ENCODE measurements at places on chromosomes 5 and 9. TPM values are rescaled to one million over a fixed set of nuclear protein-coding genes. Genes with fewer than 3 reads are reported as not detected.

- H3K4me1 ChIP-seq, result no peaks in the 10 kb centered on the region
- no peak overlapping the region for H3K27ac ChIP-seq
- H3K36me3 ChIP-seq, result peaks cover 17% of the 10 kb centered on the region
- no peak for DNase-seq
- no peaks in the 10 kb centered on the region for H3K27me3 ChIP-seq
- no peak overlapping the region for H3K4me3 ChIP-seq
These were observed 97.4 kb upstream of the TRIM32 start for GRCh38 chr9:116589392-116590354.

DNA sequence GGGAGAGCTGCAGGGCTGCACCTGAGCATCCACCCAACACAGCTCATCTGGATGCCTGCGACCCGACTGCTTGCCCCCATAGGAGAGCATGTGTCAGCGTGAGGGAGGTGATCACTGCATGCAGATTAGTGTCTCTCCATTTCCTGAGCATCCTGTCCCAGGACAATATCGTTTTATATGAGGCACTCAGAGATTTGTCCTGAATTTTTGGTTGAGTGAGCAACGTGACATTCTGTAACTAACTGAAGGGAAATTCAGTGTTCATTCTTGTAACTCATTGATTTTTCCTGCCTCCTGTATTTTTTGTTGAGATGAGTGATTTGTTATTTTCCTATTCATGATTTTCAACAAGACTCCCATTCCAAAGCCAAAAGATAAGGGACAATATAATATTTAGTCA, 20.7 kb upstream of the ANKRD34B start:
- H3K27me3 ChIP-seq, result peaks cover 9% of the 10 kb centered on the region
- DNase-seq, result no peak
- H3K4me3 ChIP-seq, result no peak overlapping the region
- no peaks in the 10 kb centered on the region for H3K4me1 ChIP-seq
- no peaks in the 10 kb centered on the region for H3K36me3 ChIP-seq

DNA sequence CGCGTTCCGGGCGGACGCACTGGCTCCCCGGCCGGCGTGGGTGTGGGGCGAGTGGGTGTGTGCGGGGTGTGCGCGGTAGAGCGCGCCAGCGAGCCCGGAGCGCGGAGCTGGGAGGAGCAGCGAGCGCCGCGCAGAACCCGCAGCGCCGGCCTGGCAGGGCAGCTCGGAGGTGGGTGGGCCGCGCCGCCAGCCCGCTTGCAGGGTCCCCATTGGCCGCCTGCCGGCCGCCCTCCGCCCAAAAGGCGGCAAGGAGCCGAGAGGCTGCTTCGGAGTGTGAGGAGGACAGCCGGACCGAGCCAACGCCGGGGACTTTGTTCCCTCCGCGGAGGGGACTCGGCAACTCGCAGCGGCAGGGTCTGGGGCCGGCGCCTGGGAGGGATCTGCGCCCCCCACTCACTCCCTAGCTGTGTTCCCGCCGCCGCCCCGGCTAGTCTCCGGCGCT, at the start of gene DAPK1:
TSS of gene DAPK1 (plus strand) at position 264 of the 442 bp plus-strand sequence. CDS start 1,211 bp downstream, outside the sequence.
- peak within 1 kb of the TSS; percentile 56 for H3K4me3 ChIP-seq
- H3K4me1 ChIP-seq, result peaks cover 6% of the 10 kb centered on the region
- DNase-seq, result no peak
- no peaks in the 10 kb centered on the region for H3K36me3 ChIP-seq

- H3K4me1 ChIP-seq, result no peaks in the 10 kb centered on the region
- H3K27ac ChIP-seq, result no peak overlapping the region
- H3K27me3 ChIP-seq, result no peaks in the 10 kb centered on the region
- no peaks in the 10 kb centered on the region for H3K36me3 ChIP-seq
- no peak for DNase-seq
- no peak overlapping the region for H3K4me3 ChIP-seq
These were observed 302.4 kb downstream of the TMEM161B start for GRCh38 chr5:87966213-87966612.

DNA sequence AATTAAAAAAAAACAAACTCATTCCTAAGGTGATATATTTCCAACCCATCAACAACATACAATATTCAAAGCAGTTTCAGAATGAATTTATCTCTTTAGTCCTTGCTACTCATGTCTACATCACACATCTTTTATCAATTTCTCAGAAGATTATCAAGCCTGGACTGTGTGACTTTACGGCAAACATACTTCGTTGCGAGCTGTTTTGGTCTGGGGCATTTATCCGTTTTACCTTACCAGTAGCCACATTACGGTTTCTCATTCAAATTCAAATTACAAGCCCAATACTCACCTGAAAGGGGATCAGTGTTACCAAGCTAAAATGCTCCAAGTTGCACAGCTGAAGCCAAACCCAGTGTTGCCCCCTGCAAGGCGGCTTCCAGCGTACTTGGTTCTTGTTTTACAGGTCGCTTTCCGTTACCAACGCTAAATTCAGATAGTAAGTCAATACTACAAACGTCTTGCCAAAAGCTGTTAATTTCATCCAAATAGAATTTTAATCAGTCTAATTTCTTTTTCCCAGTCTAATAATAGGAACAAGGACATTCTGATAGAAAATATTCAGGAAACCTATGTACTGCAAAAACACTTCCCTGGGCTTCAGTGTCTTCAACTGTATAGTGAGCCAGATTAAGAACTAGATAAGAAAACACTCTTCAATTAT, 1.8 kb downstream of the HNRNPH1 start:
- peak overlapping the region; percentile 96 for H3K4me3 ChIP-seq
- peaks cover 45% of the 10 kb centered on the region for H3K36me3 ChIP-seq
- no peak for DNase-seq
- H3K4me1 ChIP-seq, result peaks cover 58% of the 10 kb centered on the region
- peak overlapping the region; percentile 96 for H3K27ac ChIP-seq
- H3K27me3 ChIP-seq, result no peaks in the 10 kb centered on the region

- peak overlapping the region; percentile 81 for H3K27ac ChIP-seq
- peaks cover 93% of the 10 kb centered on the region for H3K4me1 ChIP-seq
- H3K27me3 ChIP-seq, result no peaks in the 10 kb centered on the region
- DNase-seq, result peak; percentile 88
These were observed 17.2 kb downstream of the TRIM14 start for GRCh38 chr9:98101868-98102273.

DNA sequence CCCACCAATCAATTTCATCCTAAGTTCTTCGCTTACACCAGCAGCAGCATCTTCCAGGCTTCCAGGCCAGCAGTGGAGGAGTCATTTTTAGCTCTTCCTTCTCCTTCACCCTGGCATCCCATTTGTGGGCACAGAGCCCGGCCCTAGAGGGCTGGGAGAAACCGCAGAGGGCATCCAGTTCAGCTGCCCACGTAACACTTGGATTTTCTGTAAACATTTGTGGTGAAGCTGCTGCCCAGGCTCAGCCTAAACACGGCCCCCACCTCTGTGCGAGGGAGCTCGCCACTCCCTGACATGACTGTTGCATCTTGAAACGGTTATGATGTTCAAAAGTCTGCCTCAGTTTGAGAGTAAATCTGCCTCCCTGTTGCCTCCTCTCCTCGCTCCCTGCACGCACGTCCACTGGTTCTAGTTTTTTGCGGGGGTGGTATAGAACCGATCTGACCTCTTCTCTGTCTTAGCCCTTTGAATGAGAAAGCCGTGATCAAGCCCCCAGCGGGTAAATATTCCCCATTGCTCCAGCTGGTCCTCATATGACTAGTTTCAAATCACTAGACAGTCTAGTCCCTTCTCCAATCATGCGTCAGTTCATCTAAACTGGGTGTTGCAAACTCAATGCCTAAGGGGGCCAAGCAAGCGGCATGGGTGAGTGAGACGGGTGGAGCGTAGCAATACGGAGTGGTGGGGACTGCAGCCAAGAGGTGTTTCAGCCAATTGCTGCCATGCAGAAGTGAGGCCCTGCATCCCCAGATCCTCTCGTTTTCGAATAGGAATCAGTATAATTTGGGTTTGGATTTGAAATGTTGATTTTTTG, 34.9 kb upstream of the N4BP3 start:
- H3K4me3 ChIP-seq, result no peak overlapping the region
- peaks cover 6% of the 10 kb centered on the region for H3K4me1 ChIP-seq
- no peak for DNase-seq

DNA sequence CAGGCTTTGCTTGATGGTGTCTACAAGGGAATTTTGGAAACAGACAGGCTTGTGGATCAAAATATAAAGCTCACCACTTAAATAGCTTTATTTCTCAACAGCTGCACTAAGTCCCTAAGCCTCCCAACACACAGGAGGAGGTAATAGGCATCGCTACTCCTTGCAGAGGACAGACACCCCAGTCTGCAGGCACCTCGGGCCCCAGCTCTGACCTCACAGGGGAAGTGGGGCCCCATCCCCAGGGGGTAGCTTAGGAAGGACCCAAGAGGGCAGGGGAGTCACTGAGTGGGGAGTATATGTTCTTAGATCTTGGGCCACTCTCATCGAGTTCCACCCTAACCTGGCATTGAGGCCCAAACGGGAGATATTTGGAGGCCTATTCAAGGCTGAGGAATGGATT, 66.7 kb upstream of the XPA start:
- no peaks in the 10 kb centered on the region for H3K4me1 ChIP-seq
- no peak overlapping the region for H3K4me3 ChIP-seq
- peaks cover 8% of the 10 kb centered on the region for H3K36me3 ChIP-seq
- peaks cover 43% of the 10 kb centered on the region for H3K27me3 ChIP-seq
- H3K27ac ChIP-seq, result no peak overlapping the region

GRCh38 chr5:38871790-38872551, 26.2 kb downstream of the OSMR start:
- H3K36me3 ChIP-seq, result no peaks in the 10 kb centered on the region
- no peak overlapping the region for H3K27ac ChIP-seq
- H3K4me1 ChIP-seq, result no peaks in the 10 kb centered on the region
- peaks cover 20% of the 10 kb centered on the region for H3K27me3 ChIP-seq
- no peak for DNase-seq
- H3K4me3 ChIP-seq, result no peak overlapping the region

- peaks cover 38% of the 10 kb centered on the region for H3K27me3 ChIP-seq
- H3K4me3 ChIP-seq, result no peak overlapping the region
- DNase-seq, result no peak
- H3K4me1 ChIP-seq, result peaks cover 2% of the 10 kb centered on the region
- H3K36me3 ChIP-seq, result no peaks in the 10 kb centered on the region
These were observed 76.7 kb downstream of the FGF1 start for GRCh38 chr5:142609142-142609541.

- no peak overlapping the region for H3K27ac ChIP-seq
- H3K36me3 ChIP-seq, result no peaks in the 10 kb centered on the region
- no peak overlapping the region for H3K4me3 ChIP-seq
- H3K4me1 ChIP-seq, result peaks cover 5% of the 10 kb centered on the region
- no peaks in the 10 kb centered on the region for H3K27me3 ChIP-seq
- no peak for DNase-seq
These were observed 142.9 kb downstream of the AOPEP start for GRCh38 chr9:94869415-94869843.

- DNase-seq, result no peak
- H3K4me1 ChIP-seq, result peaks cover 5% of the 10 kb centered on the region
These were observed 4.3 kb upstream of the SLC22A5 start for GRCh38 chr5:132365213-132365612.

DNA sequence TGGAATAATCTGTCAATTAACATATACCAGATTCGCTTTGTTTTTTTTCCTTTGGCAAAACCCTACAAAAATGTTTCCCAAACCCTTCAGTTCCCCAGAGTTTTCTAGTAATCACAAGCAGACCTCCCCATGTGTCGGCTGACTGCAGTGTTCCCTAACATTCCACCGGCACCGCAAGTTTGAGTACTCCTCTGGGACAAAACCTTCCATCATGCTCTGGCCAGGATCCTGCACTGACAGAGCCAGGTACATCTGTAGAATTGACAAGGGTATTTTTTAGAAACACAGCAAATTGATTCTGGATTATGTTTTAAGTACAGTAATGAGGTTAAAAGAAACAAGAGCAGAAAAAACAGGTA, 174.7 kb downstream of the GAS1 start:
- no peaks in the 10 kb centered on the region for H3K4me1 ChIP-seq
- DNase-seq, result no peak

DNA sequence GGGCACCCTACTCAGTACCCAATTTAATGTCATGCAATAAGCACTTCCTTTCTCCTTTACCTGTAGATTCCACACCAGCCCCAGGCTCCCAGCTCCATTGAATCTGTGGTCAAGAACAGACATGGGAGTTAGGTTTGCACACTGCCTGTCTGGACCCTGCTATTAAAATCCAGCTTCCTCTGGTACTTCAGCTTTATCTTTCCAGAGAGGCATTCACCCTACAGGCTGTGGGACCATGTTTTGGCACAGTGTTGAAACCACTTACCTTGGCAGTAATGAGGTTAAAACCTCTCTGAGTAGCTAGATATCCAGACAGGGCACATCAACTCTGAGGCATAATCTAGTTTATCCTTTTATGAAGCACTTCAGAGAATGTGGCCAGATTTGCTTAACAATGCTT, 191.5 kb upstream of the PCSK5 start:
- H3K27ac ChIP-seq, result no peak overlapping the region
- DNase-seq, result no peak
- H3K27me3 ChIP-seq, result no peaks in the 10 kb centered on the region
- H3K4me1 ChIP-seq, result no peaks in the 10 kb centered on the region

- no peaks in the 10 kb centered on the region for H3K36me3 ChIP-seq
- peaks cover 12% of the 10 kb centered on the region for H3K27me3 ChIP-seq
- no peaks in the 10 kb centered on the region for H3K4me1 ChIP-seq
- DNase-seq, result no peak
These were observed 119.8 kb upstream of the PANK3 start for GRCh38 chr5:168699002-168699401.

DNA sequence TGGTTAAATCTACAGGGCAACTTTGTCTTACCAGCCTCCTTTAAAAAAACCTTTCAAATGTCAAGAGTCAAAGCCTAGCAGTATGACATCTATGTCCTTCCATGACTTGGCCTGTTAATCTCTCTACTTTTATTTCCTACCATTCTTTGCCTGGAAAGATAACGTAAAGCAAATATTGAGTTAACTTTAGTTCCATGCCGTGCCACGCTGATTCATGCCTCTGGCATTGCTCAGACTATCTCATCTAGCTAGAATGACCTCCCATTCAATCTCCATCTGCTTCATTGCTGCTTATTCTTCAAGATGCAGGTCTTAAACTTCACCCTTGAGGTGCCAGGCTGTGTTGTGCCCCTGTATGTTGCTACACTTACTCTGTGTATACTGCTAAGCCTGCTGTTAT, 729.8 kb downstream of the EFNA5 start:
- H3K27ac ChIP-seq, result no peak overlapping the region
- no peaks in the 10 kb centered on the region for H3K36me3 ChIP-seq
- no peak for DNase-seq
- no peaks in the 10 kb centered on the region for H3K27me3 ChIP-seq
- no peaks in the 10 kb centered on the region for H3K4me1 ChIP-seq

- no peak overlapping the region for H3K27ac ChIP-seq
- H3K36me3 ChIP-seq, result peaks cover 50% of the 10 kb centered on the region
- no peaks in the 10 kb centered on the region for H3K27me3 ChIP-seq
- DNase-seq, result no peak
- H3K4me1 ChIP-seq, result no peaks in the 10 kb centered on the region
- H3K4me3 ChIP-seq, result no peak overlapping the region
These were observed 144.3 kb upstream of the DHFR start for GRCh38 chr5:80799041-80799440.

DNA sequence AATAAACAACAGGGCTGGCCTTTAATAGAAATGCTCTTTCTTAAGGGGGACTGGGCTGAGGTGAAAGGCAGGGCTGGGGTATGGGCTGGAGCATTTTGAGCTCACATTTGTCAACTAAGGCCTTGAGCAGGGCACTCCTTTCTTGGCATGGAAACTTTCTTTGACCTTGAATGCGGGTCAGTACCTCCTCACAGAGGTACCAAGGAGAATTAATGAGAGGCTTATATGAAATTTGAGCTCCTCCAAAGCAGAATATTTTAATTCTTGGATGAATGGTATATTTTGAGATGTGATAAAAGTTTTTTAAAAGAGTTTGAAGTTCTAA, 3.1 kb downstream of the CYSTM1 start:
- H3K27ac ChIP-seq, result peak overlapping the region; percentile 42
- H3K27me3 ChIP-seq, result peaks cover 14% of the 10 kb centered on the region
- peaks cover 16% of the 10 kb centered on the region for H3K4me1 ChIP-seq
- no peak overlapping the region for H3K4me3 ChIP-seq

The PROP1 gene
- polyA plus RNA-seq, result not detected

The KIF4B gene
- polyA plus RNA-seq, result not detected

The C6 gene
- polyA plus RNA-seq, result not detected

The HRH2 gene
- not detected for polyA plus RNA-seq

The FAT2 gene
- not detected for polyA plus RNA-seq

The COL23A1 gene
- not detected for polyA plus RNA-seq

The OTULINL gene
- 0.19 TPM for polyA plus RNA-seq
